ENCODE measurements at places on chromosomes 2 and 18. TPM values are rescaled to one million over a fixed set of nuclear protein-coding genes. Genes with fewer than 3 reads are reported as not detected.
A peak's percentile ranks its signal among the peaks of the same experiment; 100 is the strongest.

The TMEM247 gene
- not detected for total RNA-seq

The CIB4 gene
- total RNA-seq, result not detected

The SLC9A4 gene
- total RNA-seq, result 0.32 TPM

The RFTN2 gene
- 2.0 TPM for total RNA-seq

GRCh38 chr18:44041961-44042360 lies 638.7 kb upstream of the SETBP1 start:
- DNase-seq, result no peak

GRCh38 chr18:42182728-42183700 lies 228.0 kb downstream of the PIK3C3 start:
- DNase-seq, result no peak

DNA sequence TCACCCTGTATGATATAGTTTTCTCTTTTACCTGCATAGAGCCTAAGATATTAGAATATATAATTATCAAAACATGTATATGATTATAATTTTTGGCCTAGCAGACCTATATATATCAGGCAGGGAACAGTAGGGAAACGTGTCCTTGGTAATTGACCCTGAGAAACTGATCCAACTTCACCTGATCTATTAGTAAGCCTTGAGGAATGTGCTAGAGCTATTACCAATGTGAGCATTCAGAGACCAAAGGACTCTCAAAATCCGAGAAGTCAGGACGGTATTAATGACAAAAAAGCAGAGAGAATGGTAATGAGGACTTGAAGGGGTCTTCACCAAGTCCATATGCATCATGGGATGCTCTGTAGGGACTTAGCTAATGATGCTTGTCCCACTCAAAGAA lies 571.9 kb downstream of the CPS1 start:
- DNase-seq, result no peak

DNA sequence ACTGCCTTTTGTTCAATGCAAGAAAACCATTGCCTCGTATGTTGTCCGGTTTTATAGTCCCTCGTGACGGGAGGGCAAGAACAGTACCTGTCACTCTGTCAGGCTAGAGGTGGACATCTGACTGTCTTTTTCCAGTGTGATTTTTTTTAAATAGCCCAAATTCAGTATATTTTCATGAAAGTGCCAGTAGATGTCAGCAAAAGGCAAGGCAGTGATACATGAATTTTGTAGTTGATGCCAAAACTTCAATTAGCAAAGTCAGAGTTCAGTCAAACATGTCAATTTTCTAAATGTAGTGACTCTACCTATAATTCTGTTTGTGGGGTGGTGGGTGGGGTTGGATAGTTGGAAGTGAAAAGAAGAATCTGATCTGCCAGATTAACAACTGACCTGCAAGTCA lies 296.0 kb upstream of the MC4R start:
- no peak for DNase-seq

DNA sequence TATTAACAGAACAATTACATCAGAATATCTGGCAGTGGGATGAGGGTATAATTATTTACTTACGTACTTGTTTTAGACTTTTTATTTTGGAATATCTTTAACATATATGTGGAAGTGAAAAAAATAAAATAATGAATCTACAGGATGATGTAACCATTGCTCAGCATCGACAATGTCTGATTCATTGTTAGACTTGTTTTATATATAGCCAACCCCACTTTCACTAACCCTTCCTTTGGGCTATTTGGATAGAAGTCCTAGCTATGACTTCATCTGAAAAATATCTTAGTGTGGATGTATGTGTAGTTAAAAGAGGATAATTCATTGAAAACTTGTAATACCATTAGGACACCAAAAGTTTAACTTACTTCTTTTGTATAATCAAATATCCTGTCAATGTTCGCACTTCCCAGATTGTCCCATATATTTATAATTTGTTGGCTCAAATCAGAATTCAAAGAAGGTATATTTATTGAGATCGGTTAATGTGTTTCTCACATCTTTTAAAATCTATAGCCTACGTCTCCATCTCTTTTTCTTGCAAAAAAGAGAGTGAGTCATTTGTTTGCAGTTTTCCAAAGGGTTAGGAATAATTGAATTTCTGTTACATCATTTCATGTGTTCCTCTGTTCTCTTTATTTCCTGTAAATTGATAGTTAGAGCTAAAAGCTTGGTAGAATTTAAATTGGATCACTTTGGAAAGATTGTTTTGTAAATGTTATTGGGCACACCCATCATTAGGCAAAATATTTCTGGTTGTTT lies 506.1 kb upstream of the FAM98A start:
- no peak for DNase-seq

- DNase-seq, result no peak
These were observed 157.6 kb downstream of the HAUS1 start for GRCh38 chr18:46261799-46262198.

DNA sequence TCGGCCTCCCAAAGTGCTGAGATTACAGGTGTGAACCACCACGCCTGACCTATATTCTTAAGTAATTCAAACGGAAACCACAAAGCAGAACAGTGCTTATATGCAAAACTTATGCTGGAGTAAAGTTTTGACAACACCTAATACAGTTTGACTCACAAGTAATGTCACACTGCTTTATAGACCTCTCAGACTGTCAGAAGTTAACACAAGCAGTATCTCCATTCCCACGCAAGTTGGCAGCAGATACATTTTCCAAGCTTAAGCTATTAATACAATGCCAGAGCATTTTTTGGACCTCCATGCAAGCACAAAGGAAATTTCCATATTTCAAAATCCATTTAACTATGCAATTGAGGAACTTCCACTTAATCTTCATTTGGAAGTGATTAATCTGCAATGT lies 21.0 kb upstream of the SANBR start:
- no peak for DNase-seq

- DNase-seq, result no peak
These were observed 13.3 kb downstream of the DAPL1 start for GRCh38 chr2:158808426-158808825.

DNA sequence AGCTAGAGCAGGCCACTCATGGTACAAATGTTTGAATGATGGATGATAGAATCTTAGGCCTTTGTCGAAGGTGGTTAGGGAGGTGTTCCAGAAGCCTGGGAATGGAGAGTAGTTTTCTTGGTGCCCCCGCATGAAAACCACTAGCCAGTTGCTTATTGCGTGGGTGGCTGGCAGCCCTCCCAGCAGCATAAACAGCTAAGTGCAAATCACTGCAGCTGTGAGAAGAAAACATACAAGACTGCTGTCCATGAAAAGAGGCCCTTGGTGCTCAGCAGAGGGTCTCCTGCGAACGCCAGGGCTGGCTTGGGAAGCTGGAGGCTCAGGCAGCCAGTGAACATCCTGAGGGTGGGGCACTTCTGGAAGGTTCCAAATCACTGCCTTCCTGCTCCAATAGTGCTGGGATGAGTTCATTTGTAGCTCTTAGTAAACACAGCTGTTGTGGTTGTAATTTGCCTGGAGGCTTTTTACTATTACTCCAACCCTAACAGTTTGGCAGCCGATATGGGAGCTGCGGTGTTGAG lies 118.8 kb downstream of the MGAT5 start:
- no peak for DNase-seq

DNA sequence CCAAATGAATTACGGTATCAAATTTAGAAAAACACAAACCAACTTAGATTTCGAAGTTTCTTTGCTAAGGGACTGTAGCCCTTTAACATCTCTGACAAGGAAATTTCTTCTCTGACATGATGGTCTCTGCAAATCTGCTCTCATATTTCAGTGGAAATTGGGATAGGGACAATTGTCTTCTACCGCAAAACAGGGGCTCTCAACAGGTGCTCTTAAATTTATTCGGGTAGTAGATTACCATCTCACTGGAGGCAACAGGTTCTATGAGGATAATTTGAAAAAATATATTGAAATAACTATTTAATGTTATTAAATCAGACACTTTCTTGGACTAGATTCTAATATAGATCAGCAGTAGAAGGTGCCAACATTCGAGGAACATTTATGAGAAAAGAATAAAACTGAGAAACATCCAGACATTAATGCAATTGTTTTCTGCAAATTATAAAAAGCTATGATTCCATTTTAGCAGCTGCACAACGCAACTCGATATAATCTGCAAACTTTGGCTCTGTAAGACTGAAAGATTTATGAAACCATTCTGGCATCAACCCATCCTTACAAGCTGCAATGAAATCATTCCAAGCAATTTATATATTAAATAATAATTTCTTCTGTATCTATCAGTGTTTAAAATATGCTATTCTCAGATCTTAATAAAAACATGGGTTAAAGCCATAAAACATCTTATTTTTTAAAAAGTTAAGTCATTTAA lies 10.0 kb upstream of the BCL2 start:
- no peak for DNase-seq

- no peak for DNase-seq
These were observed 169.2 kb downstream of the KLHL29 start for GRCh38 chr2:23554054-23554697.

DNA sequence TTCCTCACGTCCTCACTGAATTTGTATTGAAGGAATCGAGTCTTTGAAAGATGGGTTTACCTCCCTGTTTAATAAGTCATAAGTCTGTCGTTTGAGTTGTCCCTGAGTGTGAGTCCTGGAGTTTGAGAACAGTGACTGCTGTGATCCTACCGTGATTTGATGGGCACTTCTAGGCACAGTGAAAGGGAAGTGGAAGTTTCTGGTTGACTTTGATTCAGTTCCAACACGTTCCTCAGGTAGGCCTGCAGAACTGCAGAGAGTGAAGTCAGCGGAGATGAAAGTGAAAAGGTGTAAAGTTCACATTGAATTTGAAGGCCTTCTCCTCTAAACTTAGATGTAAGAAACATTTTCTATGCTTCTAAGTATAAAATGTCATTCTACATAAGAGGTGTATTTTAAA lies 52.9 kb upstream of the ACKR3 start:
- no peak for DNase-seq

DNA sequence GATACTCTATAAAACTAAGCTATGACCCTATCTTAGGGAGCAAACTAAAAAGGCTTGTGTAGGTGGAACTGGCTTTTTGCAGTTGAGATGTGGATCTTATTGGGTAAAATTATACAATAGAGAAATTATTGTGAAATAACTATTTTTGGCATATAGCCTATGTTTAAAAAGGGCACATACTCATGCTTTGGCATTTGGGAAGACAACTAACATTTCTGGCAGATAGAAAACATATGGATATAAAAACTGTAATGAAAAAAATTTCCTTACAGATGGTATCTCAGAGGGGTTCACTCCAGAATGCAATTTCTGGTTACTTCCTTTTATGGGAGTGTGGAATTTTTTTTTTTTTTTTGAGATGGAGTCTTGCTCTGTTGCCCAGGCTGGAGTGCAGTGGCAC lies 120.1 kb upstream of the CCDC195 start:
- DNase-seq, result no peak

GRCh38 chr2:26424221-26424620 lies 22.5 kb downstream of the DRC1 start:
- DNase-seq, result no peak

- peak; percentile 25 for DNase-seq
These were observed 766 bp downstream of the PDE6D start for GRCh38 chr2:231780123-231780908.

- DNase-seq, result no peak
These were observed 34.7 kb downstream of the RALB start for GRCh38 chr2:120287183-120288015.

- DNase-seq, result no peak
These were observed 901 bp upstream of the MFSD6 start for GRCh38 chr2:190407246-190407661.

DNA sequence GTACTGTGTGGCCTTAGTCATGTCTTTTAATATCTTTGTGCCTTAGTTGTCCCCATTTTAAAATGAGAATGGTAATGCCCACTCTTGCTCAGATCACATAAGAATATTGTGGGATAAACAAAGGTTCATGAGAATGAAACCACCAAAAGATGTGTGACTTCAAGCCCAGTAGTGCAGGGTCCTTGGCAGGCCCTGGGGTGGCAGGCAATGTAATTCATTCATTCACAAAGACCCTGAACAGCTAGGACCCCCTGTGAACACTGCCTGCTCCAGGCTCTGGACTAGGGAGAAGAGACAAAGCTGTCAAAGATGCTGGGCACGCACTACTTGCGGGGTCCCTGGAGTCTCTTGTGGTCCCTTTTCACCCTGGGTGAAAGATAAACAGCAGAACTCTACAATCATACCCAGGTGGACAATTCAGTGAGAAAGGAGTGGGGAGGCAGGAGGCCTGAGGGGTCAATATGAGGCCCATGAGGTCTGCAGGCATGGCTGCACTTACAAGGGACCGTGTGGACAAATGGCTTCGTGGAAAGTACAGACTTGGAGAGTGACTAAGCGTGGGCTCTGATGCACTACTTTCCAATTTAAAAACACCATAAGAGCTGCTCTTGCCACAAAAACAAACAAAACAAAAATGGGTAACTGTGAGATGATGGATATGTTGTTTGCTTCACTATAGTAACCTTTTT lies 136.1 kb downstream of the SMAD7 start:
- no peak for DNase-seq

DNA sequence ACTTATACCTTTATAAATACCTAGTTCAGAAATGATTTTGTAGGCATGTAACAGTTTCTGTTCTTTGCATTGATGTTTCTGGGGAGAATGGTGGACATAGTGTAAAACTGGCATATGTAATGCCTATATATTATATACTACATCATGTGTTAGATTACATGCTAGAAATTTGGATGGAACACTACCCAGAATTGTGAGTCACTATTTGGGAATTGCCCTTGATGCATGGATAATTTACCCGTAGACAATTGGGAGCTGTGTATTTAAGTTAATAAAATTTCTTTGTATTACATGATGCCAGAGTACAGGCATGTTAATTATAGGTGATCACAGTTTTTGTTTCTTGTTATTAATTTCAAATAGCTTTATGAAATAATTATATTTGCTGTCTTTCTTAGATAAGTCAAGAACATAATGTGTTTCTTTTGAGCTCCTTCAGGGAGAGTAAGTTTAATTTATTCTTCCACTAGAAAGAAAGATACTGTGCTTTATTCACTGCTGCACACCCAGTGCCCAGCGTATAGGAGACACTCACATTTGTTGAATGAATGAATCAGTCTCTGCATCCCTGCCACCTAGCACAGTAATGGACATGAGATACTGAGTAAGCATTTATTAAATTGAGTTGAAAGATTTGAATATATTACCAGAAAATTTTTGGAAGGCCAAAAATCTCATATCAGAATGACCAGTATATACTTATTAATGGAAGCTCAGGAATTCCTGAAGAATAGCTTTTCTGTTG lies 16.9 kb downstream of the ACSL3 start:
- no peak for DNase-seq

DNA sequence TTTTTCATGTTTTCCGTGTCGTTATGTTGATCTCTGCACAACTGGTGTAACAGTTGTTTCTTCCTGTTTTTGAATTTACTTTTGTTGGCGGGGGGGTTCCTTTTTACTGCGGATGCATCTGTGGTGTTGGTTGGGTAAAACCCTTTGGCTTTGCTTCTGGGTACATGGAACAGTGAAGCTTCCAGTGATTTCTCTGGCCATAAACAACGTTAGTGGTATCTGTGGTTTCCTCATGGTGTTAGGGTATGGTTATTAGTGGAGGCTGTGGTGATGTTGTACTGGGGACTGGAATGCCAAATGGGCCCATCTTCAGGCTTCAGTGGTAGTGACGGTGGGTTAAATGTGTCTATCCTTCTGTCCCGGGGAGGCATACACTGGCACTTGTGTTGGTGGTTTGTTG lies 285.4 kb upstream of the ZNF804A start:
- no peak for DNase-seq
